ENCODE measurements at places on chromosomes 7 and 10.

DNA sequence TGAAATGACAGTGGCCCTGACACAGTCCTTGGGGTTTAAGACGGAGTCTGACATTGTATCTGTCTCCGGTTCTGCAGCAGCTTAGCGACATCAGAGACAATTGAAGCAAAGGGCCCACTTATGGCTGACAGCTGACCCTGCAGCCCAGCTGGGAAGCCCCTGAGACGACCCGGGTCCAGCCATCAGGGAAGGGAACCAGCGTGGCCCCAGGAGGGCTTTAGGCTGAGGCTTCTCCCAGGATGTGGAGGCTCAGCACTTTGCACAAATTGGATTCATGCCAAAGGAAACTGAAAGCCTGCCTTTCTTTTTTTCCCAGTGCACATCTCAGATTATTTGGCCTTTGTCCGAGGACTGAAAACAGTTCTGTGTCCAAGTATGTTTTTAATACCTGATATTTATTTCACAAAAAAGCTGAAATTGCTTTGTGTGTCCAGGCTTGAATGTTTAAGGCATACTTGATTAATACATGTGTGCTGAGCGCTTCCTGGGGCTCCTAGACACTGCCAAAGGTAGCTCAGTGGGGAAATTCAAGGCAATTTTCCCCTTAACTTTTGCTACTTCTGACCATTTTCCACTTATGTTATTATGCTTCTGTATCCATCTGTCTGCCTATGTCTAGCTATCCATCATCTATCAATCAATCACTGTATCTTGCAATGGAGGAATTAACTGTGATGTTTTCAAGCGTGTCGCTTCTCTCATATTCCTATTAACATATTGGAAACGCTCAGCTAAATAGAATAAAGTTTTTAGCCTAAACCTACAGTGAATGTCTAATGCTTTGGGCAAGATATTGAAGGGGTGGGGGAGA is 34.8 kb downstream of the KLF6 start:
- DNase-seq, result no peak

GRCh38 chr10:110368002-110368401 is 63.3 kb upstream of the SMNDC1 start:
- DNase-seq, result no peak

- DNase-seq, result no peak
Measured at GRCh38 chr7:116560021-116560970, 35.5 kb downstream of the CAV1 start.

DNA sequence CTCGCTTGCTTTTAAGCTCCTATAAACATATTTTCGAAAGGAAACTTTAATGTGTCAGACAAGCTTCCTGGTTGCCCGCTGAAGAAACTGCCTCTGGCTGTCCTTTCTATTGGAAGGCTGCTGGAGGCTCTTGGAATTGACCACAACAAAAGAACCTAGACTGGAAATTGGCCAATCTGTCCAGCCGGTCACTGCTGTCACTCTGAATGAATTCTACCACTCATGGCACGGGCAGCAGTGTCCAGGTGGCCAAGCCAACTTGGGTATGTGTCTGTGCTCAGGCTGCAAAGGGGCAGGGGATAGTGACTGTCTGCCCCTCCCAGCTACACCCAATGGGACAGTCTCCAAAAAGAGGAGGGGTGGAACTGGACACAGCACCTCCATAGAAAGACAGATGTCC is 57.6 kb downstream of the CDH23 start:
- DNase-seq, result no peak

GRCh38 chr10:74179111-74179710 is 28.2 kb downstream of the ADK start:
- peak; percentile 9 for DNase-seq

DNA sequence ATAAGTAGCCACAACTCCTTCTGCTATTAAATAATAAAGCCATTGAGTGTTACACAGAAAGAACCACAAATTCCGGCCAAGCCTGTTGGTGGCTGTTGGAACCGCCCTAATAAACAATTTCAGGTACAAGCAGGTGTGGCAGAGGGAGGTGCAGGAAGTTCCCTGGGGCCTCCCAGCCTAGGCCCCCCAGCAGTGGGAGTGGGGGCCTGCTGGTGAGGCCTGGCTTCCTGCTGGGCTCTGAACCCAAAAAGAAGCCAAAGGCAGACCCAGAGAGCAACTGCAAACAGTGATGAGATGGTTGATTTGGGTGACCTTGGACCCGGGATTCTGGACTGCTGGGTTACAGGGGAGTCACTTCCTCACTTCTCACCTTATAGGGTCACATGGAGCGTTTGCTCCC is 21.0 kb upstream of the LMTK2 start:
- no peak for DNase-seq

DNA sequence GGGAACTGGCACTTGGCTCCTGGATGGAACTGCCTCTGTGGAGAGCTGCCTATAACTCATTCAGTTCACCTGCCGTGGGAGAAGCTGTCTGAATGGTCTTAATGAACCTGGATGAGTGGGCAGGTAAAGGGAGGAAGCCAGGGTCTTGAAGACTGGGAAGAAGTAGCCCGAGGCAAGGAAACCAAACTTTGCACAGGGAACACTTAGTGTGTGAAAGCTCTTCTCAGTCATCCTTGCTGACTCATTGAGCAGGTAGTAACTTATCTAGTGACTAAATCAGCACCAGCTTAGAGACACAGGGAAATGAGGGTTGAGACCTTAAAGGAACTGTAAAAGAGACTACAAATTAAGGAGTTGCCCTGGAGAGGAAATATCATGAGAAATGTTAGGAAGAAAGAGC is 9.9 kb downstream of the LRRC4 start:
- DNase-seq, result no peak

DNA sequence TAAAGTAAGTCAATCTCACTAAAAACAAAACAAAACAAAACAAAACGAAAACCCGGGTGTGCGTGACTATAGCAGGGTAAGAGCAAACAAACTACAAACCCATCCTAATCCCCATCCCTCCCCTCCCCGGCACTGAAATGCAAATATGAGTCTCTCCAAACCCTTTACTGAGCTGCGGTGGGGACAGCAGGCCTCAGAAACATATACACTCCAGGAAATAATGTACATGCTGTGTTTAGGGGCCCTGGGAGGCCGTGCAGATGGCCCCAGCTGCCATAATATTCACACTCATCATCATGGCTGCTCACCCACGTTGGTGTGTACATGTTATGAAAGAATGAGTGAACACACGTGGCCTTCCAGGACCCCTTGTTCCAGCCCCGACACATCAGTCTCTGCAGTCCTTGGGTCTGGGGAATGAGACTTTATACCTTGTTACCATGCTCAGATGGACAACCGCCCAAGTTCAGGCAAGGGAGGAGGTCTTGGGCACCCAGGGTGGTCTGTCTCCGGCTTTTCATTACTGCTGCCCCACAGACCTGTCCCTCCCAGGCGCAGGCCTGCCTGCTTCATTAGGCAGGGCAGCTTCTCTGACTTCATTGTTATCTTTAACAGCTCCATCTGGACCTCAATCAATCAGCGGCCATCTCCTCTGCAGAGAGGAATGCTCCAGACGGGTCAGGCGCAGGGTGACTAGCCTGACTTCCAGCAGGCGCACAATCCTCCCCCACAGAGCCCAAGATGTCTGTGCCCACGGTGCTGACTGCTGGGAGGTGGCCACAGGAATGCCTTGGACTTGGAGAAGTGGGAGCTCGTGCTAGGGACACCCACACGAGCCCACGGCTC is 20.6 kb downstream of the HSPA12A start:
- DNase-seq, result no peak

DNA sequence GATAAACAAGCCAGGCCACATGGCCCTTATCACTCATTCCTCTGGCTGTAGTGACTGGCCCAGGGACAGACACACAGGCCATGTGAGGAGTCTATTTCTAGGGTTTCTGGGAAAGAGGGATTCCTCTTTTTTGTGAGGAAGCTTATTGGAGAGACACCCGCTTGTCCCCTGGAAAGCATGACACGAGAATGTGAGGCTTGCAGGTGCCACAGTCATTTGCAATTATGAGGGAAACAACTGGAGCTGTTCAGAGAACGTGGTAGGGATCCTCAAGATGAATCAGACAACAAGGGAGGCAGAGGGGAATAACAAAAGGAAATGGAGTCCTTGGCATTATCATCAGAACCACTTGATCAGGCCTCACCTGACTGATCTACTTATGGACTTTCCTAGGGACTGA is 64.5 kb downstream of the ADCYAP1R1 start:
- DNase-seq, result no peak

DNA sequence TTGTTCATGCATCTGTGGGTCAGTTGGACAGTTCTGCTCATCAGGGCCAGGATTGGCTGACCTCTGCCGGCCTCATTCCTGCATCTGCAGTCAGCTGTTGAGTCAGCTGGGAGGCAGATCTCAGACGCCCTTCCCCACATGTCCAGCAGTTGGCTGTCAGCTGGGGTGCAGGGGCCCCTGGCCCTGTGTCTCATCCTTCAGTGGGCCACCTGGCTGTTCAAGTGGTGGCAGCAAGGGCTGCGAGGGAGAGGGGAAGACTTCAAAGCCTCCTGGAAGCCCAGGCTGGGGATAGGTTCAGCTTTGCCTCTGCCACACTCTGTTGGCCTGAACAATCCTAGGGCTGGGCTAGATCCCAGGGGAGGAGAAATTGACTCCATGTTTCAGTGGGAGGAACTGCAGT is 33.2 kb downstream of the TACR2 start:
- no peak for DNase-seq

- no peak for DNase-seq
Measured at GRCh38 chr7:39386718-39387117, 179.5 kb upstream of the YAE1 start.

- no peak for DNase-seq
Measured at GRCh38 chr10:1643908-1644179, 93.5 kb downstream of the ADARB2 start.

GRCh38 chr10:1410469-1411395 is 326.6 kb downstream of the ADARB2 start:
- no peak for DNase-seq

- no peak for DNase-seq
Measured at GRCh38 chr10:128047991-128048818, 78.0 kb downstream of the MKI67 start.

DNA sequence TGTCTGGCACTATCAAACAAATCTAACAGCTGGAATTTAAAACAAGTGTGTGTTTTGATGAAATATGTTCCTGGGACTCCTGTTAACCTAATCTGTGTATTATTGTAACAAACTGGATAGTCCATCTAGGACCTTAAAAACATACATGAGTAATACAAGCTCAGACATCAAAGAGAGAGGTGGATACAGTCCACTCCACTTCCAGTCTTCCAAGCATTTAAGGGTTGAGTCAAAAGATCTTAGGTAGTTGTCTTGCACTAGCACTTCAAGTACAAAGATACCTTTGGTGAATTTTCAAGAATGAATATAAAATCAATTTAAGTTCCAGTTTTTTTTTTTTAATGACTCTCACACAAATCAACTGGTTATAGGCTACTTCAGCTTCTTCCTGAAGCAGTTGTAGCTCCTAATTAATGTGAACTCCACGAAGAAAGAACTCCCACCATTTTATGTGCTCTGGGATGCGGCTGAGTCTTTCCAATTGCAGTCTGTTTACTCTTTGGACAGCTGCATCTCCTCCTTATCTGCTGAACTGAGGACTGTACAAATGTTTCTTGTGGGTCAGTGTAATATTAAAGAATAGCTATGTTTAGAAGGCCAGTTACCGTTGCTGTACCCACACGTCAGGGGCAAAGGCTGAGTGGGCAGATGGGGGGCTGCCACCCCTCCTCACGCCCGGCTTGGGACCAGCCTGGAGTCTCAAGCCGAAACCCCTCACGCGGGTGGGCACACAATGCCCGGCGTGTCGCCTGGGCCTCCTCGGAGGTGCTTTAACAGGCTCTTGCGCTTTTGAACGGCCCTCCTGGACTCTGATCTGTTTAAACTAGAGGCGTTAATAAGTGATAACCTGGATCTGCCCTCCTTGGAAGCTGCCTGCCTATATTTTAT is 2.9 kb upstream of the IGF2BP3 start:
- peak; percentile 84 for DNase-seq

- no peak for DNase-seq
Measured at GRCh38 chr7:131066635-131067034, 261.0 kb upstream of the MKLN1 start.

- no peak for DNase-seq
Measured at GRCh38 chr10:5844345-5845055, 31.3 kb upstream of the GDI2 start.

DNA sequence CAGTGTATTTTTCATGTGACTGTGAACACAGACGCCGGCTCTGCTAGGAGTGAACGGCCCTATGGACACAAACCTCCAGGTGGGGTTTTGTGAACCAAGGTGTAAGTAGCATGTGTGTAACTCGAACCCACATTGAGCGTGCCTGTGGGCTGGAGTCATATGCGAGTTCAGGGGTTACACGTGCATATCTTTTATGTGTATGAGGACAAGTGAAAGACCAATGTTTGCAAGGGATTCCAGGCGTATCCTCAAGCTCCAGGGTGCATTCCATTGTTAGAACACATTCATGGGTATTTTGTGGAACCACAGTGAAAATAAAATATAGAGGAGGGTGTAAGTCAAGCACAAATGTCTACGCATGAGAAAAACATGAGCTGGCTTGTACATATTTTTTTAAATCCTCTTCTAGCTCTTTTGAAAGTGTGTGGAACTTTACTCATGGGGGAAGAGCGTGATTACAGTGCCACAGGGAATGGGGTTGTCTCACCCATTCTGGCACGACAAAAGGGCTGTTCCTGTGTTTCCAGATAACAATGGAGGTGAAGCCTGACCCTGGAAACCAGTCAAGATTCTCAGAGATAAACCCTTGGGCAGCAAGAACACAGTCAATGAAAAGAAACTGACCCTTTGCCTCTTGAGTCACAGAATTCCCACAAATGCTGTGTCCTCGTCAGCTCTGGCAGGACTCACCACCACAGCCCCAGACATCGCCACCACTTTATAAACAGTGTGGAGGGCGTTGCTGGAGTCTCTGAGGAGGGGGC is 37.0 kb upstream of the GOT1 start:
- no peak for DNase-seq

DNA sequence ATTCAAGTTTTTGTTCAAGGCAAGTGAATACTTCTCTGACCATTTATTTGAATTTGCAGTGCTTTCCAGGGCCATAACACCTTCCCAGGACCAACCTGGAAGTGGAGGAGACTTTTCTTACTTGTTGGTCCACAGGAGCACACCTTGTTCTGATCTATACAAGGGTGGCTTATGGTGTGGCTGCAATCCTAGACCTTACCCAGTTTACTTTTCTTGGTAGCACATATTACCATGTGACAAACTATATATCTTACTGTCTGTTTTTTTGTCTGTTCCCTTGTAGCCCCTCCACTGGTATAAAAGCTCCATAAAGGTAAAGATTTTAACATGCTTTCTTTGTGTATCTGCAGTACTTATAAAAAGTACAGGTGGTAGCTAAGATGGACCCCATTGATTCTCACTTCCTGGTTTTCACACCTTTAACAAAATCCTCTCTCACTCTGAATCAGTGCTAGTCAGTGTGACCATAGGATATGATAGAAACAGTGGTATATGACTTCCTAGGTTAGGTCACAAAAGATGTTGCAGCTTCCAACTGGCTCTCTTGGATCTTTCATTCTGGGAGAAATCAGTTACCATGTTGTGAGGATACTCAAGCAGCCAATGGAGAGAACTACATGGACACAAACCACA is 5.6 kb upstream of the ASB4 start:
- DNase-seq, result no peak

Data from erythroblast (primary cell).